ENCODE measurements at places on chromosomes 4 and X. TPM values are rescaled to one million over a fixed set of nuclear protein-coding genes. Genes with fewer than 3 reads are reported as not detected.

GRCh38 chr4:163191999-163192398 lies 25.3 kb upstream of the NAF1 start:
- H3K27me3 ChIP-seq: no peaks in the 10 kb centered on the region
- no peaks in the 10 kb centered on the region for H3K36me3 ChIP-seq
- no peak for DNase-seq
- no peak overlapping the region for H3K27ac ChIP-seq
- no peaks in the 10 kb centered on the region for H3K4me1 ChIP-seq
- no peak overlapping the region for H3K4me3 ChIP-seq

GRCh38 chr4:187889651-187890050 lies 105.9 kb upstream of the ZFP42 start:
- no peaks in the 10 kb centered on the region for H3K27me3 ChIP-seq
- DNase-seq: no peak
- H3K4me3 ChIP-seq: no peak overlapping the region
- no peak overlapping the region for H3K27ac ChIP-seq

- no peak overlapping the region for H3K4me3 ChIP-seq
- H3K36me3 ChIP-seq: no peaks in the 10 kb centered on the region
- no peak overlapping the region for H3K27ac ChIP-seq
- DNase-seq: no peak
These were observed 105.2 kb downstream of the UCHL1 start for GRCh38 chr4:41361794-41362526.

DNA sequence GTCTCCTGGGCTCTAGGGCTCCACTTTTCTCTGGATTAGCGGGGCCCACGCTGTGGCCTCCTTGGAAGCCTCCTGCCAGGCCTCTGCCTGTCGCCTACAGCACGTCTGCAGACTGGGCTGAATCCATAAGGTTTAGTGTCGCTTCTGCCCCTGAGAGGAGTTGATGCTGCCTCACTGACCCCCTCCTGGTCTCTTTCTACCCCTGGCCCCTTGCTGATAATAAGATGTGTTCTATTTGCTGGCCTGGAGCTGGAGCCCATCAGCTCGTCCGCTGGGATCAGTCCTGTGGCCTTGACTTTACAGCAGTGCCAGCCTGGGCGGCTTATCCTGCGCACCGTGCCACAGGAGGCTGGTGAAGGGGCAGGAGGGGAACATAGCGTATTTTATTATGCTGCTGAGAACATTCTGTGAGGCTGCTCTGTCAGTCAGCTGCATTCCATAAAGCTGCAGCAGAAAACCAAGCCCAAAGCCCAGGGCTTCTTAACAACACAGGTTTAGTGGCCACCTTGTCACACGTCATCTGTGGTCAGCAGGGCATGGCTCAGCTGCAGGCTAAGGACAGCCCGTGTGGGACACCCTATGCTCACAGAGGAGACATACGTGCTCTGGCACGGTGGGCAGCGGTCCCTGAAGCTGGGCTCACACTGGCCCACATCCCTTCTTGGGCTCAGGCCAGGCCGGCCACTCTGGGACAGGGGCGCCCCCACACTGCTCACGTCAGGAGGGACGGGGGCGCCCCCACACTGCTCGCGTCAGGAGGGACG lies 29.3 kb upstream of the HGFAC start:
- no peak overlapping the region for H3K27ac ChIP-seq
- H3K4me3 ChIP-seq: no peak overlapping the region
- no peak for DNase-seq
- no peaks in the 10 kb centered on the region for H3K27me3 ChIP-seq
- no peaks in the 10 kb centered on the region for H3K36me3 ChIP-seq

DNA sequence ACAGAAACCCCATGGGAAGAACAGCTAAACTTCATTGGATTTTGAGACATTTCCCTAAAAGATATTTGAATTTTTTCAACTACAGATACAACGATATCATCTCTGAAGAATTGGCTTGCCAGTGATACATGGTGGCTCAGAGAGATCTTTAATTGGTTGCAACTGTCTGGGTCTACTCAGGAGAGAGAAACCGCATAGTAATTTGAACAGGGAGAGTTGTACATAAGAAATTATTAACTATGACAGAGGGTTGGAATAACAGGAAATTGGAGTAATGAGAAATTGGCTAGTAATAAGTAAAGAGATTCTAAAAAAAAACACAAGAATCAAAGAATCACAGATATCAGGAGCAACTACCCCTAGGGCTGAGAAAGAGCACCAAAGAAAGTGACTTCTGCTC lies 118.4 kb downstream of the KLHL13 start:
- no peak overlapping the region for H3K27ac ChIP-seq
- H3K4me1 ChIP-seq: no peaks in the 10 kb centered on the region
- no peak for DNase-seq
- no peak overlapping the region for H3K4me3 ChIP-seq
- no peaks in the 10 kb centered on the region for H3K36me3 ChIP-seq

- DNase-seq: no peak
- H3K4me3 ChIP-seq: no peak overlapping the region
- H3K36me3 ChIP-seq: no peaks in the 10 kb centered on the region
- H3K4me1 ChIP-seq: no peaks in the 10 kb centered on the region
These were observed 408.0 kb upstream of the SPOCK3 start for GRCh38 chr4:167642250-167642649.

DNA sequence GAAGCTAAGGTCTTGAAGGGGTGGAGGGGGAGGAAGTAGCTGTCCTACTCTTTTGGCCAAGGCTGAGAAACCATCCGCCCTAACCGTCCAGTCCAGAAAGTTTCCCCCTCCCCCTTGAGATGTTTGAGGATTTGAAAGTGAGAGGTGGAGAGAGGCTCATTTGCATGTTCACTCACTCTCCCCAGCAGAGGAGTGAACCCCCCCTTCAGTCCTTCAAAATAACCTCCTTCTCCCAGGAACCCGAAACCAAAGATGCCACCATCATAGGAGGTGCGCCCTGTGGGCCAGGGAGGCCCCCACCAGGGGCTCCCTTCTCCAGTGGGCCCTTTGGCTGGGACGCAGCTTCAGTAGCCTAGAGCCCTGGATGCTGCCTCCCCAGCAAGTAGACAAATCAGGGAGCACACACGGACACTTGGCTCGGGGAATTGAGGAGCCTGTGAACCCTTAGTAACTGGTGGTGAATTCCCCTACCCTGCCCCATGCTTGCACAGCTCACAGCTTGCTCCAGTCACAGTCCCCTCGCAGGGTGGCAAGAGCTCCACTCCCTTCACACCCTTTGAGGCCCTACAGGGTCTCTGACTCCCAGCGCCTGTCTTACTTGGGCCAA lies 25.6 kb downstream of the ELF4 start:
- peak overlapping the region; percentile 90 for H3K27ac ChIP-seq
- peaks cover 62% of the 10 kb centered on the region for H3K4me1 ChIP-seq
- H3K4me3 ChIP-seq: peak overlapping the region; percentile 79
- DNase-seq: no peak
- peaks cover 6% of the 10 kb centered on the region for H3K36me3 ChIP-seq
- no peaks in the 10 kb centered on the region for H3K27me3 ChIP-seq

- H3K4me3 ChIP-seq: no peak overlapping the region
- DNase-seq: no peak
- peaks cover 18% of the 10 kb centered on the region for H3K36me3 ChIP-seq
These were observed 24.8 kb upstream of the MAP3K15 start for GRCh38 chrX:19540076-19540475.

DNA sequence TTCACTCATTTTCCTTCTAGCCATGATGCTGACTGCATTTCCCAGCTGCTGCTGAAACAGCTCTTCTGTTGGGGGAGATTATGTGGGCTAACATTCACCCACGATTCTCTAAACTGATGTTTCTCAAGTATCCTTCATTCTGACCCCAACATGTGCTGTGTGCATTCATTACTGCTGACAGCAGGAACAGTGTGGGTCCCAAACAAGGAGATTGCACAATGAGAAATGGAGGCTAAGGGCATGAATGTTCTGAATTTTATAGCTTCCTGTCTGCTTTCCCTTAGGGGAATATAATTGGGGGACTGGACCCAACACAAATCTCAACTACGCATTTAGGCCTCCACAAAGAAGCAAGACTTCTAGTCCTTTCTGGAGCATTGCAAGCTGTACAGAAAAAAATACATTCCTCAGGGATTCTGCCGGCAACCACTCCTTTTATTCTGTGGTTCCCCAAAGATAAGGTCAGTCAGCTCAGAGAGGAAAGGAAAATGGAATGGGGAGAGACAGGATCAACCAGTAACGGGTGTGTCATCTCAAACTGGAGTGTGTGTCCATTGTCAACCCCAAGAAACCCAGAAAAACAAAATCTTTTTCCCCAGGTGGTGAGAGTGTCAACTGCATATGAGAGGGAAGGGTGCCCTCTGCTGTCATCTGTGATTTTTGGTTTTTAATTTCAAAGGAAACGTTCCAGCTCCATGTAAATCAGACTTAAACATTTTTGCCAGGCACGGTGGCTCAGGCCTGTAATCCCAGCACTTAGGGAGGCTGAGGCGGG lies 81.5 kb upstream of the EGFL6 start:
- DNase-seq: peak; percentile 27
- H3K27ac ChIP-seq: peak overlapping the region; percentile 61
- no peaks in the 10 kb centered on the region for H3K36me3 ChIP-seq

GRCh38 chrX:13469963-13470684 lies 99.3 kb upstream of the EGFL6 start:
- no peak overlapping the region for H3K4me3 ChIP-seq
- H3K4me1 ChIP-seq: peaks cover 44% of the 10 kb centered on the region
- H3K27ac ChIP-seq: no peak overlapping the region
- H3K27me3 ChIP-seq: no peaks in the 10 kb centered on the region
- no peak for DNase-seq
- H3K36me3 ChIP-seq: peaks cover 6% of the 10 kb centered on the region

DNA sequence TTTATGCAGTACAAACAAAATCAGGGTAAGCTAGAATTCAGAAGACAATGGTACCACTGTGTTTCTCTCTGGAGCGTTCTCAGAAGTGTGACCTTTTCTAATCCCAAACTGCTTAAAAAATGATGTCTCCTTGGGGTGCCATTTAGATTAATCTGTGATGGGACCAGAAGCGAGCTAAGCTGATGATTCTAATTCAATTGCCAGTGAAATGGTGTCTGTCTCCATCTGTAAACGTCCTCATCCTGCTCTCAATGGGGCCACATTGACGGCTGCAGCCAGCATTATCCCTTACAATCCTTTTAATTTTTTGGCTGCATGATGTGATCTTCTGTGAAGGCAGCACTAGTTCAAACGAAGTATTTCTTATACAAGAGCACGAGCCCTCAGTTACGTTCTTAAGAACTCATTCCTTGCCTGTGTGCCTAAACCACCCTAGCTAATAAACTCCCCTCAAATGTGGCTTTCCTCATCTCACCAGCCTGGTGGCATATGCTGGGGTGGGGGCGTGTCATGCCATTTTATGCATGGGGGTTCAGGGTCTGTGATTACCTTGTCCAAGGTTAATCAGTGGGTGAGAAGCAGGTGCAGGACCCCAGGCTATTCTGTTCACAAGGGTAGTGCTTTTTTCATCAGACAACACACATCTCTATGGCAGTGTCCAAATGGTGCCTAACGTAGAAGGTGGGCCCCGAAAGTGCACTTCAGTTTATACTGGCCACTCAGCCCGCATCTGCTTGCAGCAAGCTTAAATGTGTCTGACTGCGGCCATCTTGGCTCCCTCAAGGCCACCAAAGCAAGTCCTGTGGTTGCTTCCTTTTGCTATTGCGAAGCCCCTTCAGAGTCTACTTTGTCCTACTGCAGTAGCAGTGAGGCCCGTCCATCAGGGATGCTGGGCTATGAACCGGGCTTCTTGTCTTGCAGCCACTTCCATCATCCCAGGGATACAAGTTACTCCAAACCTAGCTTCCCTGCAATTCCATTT lies 45.7 kb upstream of the SLC2A9 start:
- DNase-seq: no peak
- no peaks in the 10 kb centered on the region for H3K27me3 ChIP-seq
- no peak overlapping the region for H3K4me3 ChIP-seq
- peaks cover 44% of the 10 kb centered on the region for H3K36me3 ChIP-seq

DNA sequence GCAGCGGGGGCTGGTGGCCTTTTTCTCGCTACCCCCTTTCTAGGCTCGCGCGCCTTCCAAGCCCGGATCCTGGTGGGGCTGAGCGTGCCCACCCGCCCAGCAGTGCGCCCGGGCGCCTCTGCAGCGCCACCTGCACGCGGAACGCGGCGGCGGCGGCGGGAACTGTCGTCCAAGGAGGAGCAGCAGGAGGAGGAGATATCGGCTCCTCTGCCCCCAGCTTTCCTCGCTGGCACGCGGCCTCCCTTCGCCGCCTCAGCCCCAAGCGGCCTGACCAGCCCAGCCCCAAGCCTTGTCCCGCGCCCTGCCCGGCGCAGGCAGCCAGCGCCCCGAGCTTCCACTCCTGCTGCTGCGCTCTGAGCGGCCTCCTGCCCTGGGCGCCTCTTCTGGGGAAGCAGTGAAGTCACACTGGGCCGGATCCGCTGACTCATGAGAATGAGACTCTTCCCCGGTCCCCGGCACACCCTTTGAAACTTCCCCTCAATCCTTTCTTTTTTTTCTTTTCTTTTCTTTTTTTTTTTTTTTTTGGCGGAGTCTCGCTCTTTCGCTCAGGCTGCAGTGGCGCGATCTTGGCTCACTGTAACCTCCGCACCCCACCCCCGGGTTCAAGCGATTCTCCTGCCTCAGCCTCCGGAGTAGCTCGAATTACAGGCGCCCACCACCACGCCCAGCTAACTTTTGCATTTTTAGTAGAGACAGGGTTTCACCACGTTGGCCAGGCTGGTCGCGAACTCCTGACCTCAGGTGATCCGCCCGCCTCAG lies 10.6 kb upstream of the ELF4 start:
- peak overlapping the region; percentile 56 for H3K4me3 ChIP-seq
- peak overlapping the region; percentile 55 for H3K27ac ChIP-seq
- H3K27me3 ChIP-seq: no peaks in the 10 kb centered on the region
- DNase-seq: peak; percentile 56

DNA sequence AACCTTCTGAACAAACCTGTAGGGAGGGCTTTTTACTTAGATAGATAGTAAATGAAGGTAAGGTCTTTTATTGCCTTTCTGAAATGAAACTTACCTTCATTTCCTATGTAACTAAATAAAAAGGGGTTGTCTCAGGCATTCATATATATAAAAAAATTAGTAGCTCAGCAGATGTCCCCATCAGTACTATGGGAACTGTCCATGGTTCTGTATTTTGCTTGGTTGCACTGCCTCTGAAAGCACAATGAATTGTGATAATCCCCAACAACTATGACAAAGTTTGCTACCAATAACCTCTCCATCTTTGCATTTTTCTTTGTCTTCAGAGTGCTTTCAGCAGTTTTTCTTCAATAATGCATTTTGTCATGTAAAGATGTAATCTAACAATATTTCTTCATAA lies 222.4 kb downstream of the SLIT2 start:
- no peak for DNase-seq
- H3K27ac ChIP-seq: no peak overlapping the region
- H3K4me1 ChIP-seq: no peaks in the 10 kb centered on the region
- H3K4me3 ChIP-seq: no peak overlapping the region
- peaks cover 1% of the 10 kb centered on the region for H3K27me3 ChIP-seq

MGARP gene
- total RNA-seq: not detected

USP17L17 gene
- total RNA-seq: not detected

FAM50A gene
- total RNA-seq: 84.9 TPM

INTU gene
- total RNA-seq: not detected

SLC49A3 gene
- 0.81 TPM for total RNA-seq

SLC30A9 gene
- 43.2 TPM for total RNA-seq
